ENCODE measurements at places on chromosomes 4 and X.
A peak's percentile ranks its signal among the peaks of the same experiment; 100 is the strongest.

DNA sequence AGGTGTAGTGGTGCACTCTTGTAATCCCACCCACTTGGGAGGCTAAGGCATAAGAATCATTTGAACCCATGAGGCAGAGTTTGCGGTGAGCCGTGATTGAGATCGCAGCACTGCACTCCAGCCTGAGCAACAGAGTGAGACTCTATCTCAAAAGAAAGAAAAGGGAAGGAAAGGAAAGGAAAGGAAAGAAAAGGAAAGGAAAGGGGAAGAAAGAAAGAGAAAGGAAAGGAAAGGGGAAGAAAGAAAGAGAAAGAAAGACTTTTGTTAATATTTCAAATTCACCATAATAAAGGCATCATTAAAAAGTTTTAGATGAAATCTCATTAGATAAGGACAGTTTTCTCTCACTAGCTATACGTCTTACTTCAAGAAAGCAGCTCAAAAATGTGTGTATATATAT lies 660.5 kb upstream of the ATOH1 start:
- no peak for DNase-seq

GRCh38 chr4:142292231-142292630 lies 553.9 kb downstream of the INPP4B start:
- no peak for DNase-seq

GRCh38 chr4:144787365-144788258 lies 141.7 kb downstream of the HHIP start:
- DNase-seq = no peak

DNA sequence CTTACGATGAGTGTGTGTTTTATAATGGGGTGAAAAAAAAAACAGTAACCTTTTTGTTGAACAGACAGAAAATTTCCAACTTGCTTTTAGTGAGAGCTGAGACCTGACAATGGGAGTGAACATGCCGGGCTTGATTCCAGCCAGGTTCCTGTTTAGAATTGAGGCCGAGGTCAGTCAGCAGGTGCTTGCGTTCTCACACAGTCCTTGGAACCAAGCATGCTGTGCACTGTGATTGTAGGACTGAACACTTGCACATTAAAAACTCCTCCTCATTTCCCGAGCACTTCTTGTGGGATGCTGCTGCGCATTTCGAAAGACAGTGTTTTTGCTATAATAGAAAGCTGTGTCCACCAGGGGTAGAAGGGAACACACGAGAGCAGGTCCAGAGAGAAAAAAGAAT lies 51.8 kb downstream of the TMEM131L start:
- DNase-seq = no peak

- no peak for DNase-seq
These were observed 40.9 kb upstream of the NKRF start for GRCh38 chrX:119647089-119647488.

- DNase-seq = peak; percentile 81
These were observed 230.7 kb upstream of the KCNIP4 start for GRCh38 chr4:22179124-22179874.

DNA sequence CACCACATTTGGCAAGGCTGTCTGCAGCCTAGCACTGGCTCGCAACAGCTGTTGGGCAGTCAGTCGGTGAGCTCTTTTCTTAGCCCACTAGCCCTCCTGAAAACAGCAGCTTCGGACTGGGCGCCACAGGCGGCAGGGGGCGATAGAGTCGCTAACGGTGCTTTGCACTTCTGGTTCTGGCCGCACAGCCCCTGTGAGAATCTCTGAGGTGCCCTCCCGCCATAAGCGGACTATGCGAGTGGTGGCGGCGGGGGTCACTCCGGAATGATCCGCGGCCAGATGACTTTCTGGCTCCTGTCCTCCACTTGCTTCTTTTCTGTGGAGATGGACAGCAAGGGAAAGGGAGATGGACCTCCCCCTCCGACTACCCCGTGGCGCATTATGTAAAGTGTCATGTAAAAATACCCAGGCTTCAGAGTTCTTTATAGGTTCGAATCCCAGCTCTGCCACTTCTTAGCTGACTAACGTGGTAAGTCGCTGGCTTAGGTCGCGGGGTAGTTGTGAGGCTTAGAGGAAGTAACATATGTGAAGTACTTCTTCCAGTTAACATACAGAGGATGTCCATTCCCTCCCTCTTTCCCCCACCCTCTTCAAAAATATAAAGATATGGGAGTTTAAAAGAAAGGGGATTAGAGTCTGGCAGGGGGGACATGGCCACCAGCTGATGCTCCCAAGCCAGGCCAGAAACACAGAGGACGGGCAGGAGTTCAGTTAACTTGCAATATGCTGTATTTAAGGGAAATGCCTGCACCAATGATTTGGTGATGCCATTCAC lies 11.0 kb downstream of the ARHGAP36 start:
- DNase-seq = no peak

- DNase-seq = no peak
These were observed 78.5 kb downstream of the CRMP1 start for GRCh38 chr4:5814421-5814820.

All from GM04503 (cell line).